Endothelial cell of umbilical vein (primary cell): ENCODE measurements at places on chromosomes 7 and 10.

- H3K27me3 ChIP-seq: no peaks in the 10 kb centered on the region
- peaks cover 22% of the 10 kb centered on the region for H3K4me1 ChIP-seq
- DNase-seq: peak; percentile 88
- H3K27ac ChIP-seq: peak within 1 kb of the TSS; percentile 82
- peaks cover 6% of the 10 kb centered on the region for H3K36me3 ChIP-seq
Observed at GRCh38 chr7:44748045-44748947, at the start of gene ZMIZ2. TSS of gene ZMIZ2 (plus strand) at chr7:44748847. CDS start at chr7:44756250, 7,403 bp downstream.

GRCh38 chr7:121178869-121179497 is 149.8 kb upstream of the WNT16 start:
- no peak overlapping the region for H3K27ac ChIP-seq
- no peak overlapping the region for H3K4me3 ChIP-seq
- H3K27me3 ChIP-seq: peaks cover 5% of the 10 kb centered on the region
- H3K36me3 ChIP-seq: no peaks in the 10 kb centered on the region
- H3K4me1 ChIP-seq: no peaks in the 10 kb centered on the region

GRCh38 chr10:112184052-112184371 is 447 bp upstream of the GPAM start:
- peaks cover 3% of the 10 kb centered on the region for H3K27me3 ChIP-seq
- peak overlapping the region; percentile 37 for H3K27ac ChIP-seq
- H3K4me1 ChIP-seq: peaks cover 14% of the 10 kb centered on the region
- peak overlapping the region; percentile 80 for H3K4me3 ChIP-seq
- H3K36me3 ChIP-seq: no peaks in the 10 kb centered on the region

- H3K27me3 ChIP-seq: no peaks in the 10 kb centered on the region
- H3K27ac ChIP-seq: no peak overlapping the region
- no peak overlapping the region for H3K4me3 ChIP-seq
- H3K36me3 ChIP-seq: peaks cover 3% of the 10 kb centered on the region
Observed at GRCh38 chr7:8217200-8218068, 44.5 kb downstream of the ICA1 start.

DNA sequence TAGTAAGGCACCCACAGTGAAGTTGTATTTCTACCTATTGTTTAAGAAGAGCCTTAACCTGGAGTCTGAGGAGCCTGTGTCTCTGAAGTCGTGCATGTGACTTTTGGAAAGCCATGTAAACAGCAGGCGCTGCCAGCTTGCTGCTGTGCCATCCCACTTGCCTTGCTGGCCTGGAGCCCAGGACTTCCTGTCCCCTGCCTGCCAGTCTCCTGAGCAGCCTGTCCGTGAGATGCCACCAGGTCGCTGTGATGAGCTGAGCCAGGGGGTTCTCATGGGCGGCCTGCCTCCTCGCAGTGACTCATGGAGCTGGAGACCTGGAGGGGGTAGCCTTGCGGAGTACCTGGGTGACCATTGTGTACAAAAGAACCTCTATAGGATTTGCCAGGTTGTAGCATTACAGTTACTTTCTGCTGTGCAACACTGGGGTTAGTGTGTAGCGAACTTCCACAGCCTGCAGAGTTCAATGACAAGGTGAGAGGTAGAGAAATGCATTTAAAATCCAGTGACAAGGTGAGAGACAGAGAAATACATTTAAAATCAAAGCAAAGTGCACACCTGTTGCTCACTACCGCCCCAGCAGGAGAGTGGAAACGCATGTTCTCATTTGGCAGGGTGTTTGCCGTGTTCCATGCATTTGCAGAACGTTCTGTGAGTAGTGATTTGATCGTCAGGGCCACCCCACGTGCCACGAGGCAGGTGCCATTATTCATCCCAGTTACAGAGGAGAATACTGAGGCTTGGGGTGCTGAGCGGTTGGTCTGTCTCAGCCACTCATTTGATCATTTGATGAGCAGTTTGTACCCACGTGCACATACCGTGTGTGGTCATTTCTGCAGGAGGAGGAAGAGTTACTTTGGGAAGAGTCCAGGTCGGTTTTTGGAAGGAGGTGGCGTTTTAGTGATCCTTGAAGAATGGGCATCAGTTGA is 36.6 kb upstream of the BHLHA15 start:
- no peak for DNase-seq
- no peaks in the 10 kb centered on the region for H3K36me3 ChIP-seq
- no peak overlapping the region for H3K27ac ChIP-seq
- no peaks in the 10 kb centered on the region for H3K4me1 ChIP-seq
- no peak overlapping the region for H3K4me3 ChIP-seq

- H3K27ac ChIP-seq: no peak overlapping the region
- H3K27me3 ChIP-seq: no peaks in the 10 kb centered on the region
- no peaks in the 10 kb centered on the region for H3K36me3 ChIP-seq
- H3K4me1 ChIP-seq: peaks cover 10% of the 10 kb centered on the region
- DNase-seq: no peak
- no peak overlapping the region for H3K4me3 ChIP-seq
Observed at GRCh38 chr7:65744406-65744805, 128.5 kb upstream of the VKORC1L1 start.

DNA sequence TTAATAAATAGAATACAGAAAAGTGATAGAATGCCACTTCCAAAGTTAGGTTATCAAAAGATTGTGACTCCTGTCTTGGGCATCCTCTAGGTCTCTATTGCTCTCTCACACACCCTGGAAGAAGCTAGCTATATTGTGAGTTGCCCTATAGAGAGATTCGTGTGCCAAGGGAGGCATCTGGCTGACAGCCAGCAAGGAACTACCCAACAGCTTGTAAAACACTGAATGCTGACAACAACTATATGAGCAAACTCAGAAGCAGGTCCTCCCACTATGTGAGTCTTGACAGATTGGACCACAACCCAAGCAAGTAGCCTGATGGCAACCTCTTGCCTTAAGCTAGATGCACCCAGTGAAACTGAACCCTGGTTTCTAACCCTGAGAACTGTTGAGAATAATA is 55.7 kb upstream of the CDK14 start:
- no peak overlapping the region for H3K4me3 ChIP-seq
- H3K27me3 ChIP-seq: peaks cover 12% of the 10 kb centered on the region
- H3K27ac ChIP-seq: no peak overlapping the region

DNA sequence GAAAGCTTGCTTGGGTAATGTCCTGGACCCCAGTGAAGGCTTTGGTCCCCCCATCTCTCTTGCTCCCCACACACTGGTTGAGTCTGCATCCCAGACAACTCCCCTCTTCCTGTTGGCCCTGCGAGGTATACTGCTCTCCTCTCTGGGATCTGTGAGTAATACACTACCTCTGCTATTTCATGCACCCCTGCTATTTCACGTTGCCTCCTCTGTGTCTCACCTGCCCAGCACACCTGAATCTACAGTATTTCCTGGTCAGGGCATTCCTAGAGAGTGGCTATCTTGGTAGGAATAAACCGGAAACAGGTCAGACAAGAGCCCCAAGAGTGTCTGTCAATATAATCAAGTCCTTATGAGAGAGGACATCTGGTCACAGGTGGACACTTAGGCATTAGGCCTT is 114.3 kb upstream of the ODAD2 start:
- no peaks in the 10 kb centered on the region for H3K36me3 ChIP-seq
- H3K4me1 ChIP-seq: peaks cover 15% of the 10 kb centered on the region
- no peaks in the 10 kb centered on the region for H3K27me3 ChIP-seq

DNA sequence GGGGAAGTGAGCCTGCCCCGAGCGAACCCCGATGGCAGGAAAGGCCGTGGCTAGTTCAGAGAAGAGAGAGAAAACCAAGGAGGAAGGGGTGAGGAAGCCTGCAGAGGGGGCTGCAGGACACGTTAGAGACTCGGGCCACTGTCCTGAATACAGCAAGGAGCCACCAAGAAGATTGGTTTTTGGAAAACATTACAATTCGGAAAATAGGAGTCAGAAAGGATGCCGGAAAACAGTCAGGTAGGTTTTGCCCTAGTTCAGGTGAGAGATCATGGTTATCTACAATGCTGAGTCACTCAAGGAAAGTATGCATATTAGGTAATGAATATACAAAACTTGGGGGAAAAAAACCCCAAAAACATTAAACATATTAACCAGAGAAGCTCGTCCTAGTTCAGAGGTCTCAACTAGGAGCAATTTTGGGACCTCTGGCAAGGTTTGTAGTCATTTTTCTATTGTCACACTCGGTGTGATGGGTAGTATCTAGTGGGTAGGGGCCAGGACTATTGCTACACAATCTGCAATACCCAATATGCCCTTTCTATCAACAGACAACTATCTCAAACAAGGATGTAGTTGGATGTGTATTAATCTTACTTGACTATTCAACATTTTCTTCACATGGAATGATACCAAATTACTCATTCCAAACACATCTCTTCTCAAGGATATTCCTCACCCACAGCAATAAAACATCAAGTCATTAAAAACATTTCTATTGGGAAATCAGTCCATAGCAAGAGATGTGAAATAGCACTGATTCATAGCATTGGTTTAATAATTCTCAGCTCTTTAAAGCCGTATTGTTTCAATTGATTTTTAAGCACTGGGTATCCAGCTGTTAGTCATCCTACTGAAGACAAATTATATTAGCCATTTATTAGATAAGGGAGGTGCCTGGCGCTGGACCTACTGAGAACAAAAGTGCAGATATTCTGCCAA is 74.4 kb upstream of the RSU1 start:
- DNase-seq: peak; percentile 70
- H3K4me3 ChIP-seq: no peak overlapping the region
- no peaks in the 10 kb centered on the region for H3K27me3 ChIP-seq
- peak overlapping the region; percentile 5 for H3K27ac ChIP-seq
- peaks cover 8% of the 10 kb centered on the region for H3K4me1 ChIP-seq

GRCh38 chr10:117004227-117005025 is 561 bp downstream of the SHTN1 start:
- H3K27me3 ChIP-seq: no peaks in the 10 kb centered on the region
- peak; percentile 57 for DNase-seq
- no peaks in the 10 kb centered on the region for H3K36me3 ChIP-seq
- peak overlapping the region; percentile 82 for H3K4me3 ChIP-seq
- peaks cover 13% of the 10 kb centered on the region for H3K4me1 ChIP-seq
- peak overlapping the region; percentile 77 for H3K27ac ChIP-seq

GRCh38 chr10:5434017-5434753 is 21.8 kb downstream of the NET1 start:
- H3K4me3 ChIP-seq: no peak overlapping the region
- no peaks in the 10 kb centered on the region for H3K4me1 ChIP-seq
- H3K27me3 ChIP-seq: no peaks in the 10 kb centered on the region
- no peak overlapping the region for H3K27ac ChIP-seq
- peak; percentile 67 for DNase-seq

- H3K36me3 ChIP-seq: peaks cover 23% of the 10 kb centered on the region
- H3K27ac ChIP-seq: no peak overlapping the region
- no peak for DNase-seq
- no peak overlapping the region for H3K4me3 ChIP-seq
- H3K27me3 ChIP-seq: no peaks in the 10 kb centered on the region
- H3K4me1 ChIP-seq: no peaks in the 10 kb centered on the region
Observed at GRCh38 chr7:102425639-102426267, 7.6 kb upstream of the ORAI2 start.

- H3K36me3 ChIP-seq: no peaks in the 10 kb centered on the region
- no peak overlapping the region for H3K27ac ChIP-seq
- DNase-seq: no peak
- no peak overlapping the region for H3K4me3 ChIP-seq
- H3K27me3 ChIP-seq: no peaks in the 10 kb centered on the region
Observed at GRCh38 chr10:118467200-118467599, 125.1 kb upstream of the FAM204A start.

GRCh38 chr10:16184906-16185305 is 251.9 kb upstream of the PTER start:
- no peaks in the 10 kb centered on the region for H3K4me1 ChIP-seq
- no peak overlapping the region for H3K27ac ChIP-seq
- no peaks in the 10 kb centered on the region for H3K27me3 ChIP-seq
- no peaks in the 10 kb centered on the region for H3K36me3 ChIP-seq
- no peak overlapping the region for H3K4me3 ChIP-seq

GRCh38 chr10:86708068-86708782 is 39.9 kb downstream of the LDB3 start:
- H3K27ac ChIP-seq: no peak overlapping the region
- no peak overlapping the region for H3K4me3 ChIP-seq
- no peaks in the 10 kb centered on the region for H3K4me1 ChIP-seq

DNA sequence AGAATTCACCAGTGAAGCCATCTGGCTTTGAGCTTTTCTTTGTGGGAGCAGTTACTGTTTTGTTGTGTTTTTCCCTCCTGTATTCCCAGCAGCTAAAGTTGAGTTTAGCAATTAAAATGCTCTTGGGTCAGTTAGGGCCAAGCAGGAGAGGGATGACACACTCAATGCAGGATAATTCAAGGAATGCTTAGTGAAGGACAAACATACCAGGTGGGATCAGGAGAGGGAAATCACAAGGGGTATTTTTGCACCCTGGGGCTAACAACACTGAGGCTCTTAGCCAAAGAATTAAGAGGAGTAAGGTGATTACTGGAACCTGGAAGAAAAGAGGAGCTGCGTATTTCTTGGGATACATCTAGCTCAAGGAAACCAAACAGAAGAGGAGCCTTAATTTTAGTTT is 82.4 kb upstream of the KCND2 start:
- no peak for DNase-seq
- H3K4me3 ChIP-seq: no peak overlapping the region
- no peaks in the 10 kb centered on the region for H3K36me3 ChIP-seq
- no peak overlapping the region for H3K27ac ChIP-seq

DNA sequence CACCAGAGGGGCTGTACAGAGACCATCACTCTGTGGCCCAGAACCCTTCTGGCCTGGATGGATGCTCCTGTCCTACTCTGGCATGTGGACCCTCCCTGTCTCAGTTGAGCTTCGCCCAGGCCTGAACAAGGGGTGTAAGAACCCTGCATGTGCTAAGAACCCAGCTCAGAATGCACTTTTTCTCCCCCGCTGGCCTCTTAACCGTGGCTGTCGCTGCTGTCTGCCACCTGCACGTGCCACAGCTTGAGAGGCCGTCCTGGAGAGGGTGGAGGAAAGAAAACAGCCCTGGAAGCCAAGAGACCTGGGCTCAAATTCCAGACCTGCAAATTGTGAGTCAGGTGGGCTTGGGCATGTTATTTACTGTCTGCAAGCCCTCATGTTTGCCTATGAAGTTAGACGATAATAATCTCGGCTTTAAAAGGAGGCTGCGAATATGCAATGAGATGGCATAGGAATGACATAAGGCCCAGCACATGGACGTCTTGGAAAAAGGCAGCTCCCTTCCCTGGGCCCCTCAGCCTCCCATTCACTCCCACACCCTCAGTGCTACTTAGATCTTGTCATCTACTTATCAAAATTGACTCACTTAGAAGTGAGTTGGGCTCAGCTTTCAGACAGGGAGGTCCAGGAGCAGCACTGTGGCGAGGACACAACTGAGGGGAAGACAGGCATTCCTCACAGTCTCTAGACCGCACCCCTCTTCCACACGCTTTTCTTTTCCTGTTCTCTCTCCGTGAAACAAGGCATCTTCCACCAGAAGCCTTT is 31.4 kb downstream of the FIGNL1 start:
- no peak overlapping the region for H3K4me3 ChIP-seq
- no peak for DNase-seq
- peaks cover 12% of the 10 kb centered on the region for H3K4me1 ChIP-seq

GRCh38 chr7:116715077-116715476 is 43.1 kb downstream of the MET start:
- H3K4me3 ChIP-seq: no peak overlapping the region
- H3K36me3 ChIP-seq: no peaks in the 10 kb centered on the region
- peaks cover 12% of the 10 kb centered on the region for H3K4me1 ChIP-seq
- no peaks in the 10 kb centered on the region for H3K27me3 ChIP-seq

- H3K4me3 ChIP-seq: no peak overlapping the region
- no peaks in the 10 kb centered on the region for H3K27me3 ChIP-seq
- H3K4me1 ChIP-seq: peaks cover 20% of the 10 kb centered on the region
Observed at GRCh38 chr7:356087-356486, 66.1 kb downstream of the FOXL3 start.
